ENCODE measurements at places on chromosomes 5 and 9.
A peak's percentile ranks its signal among the peaks of the same experiment; 100 is the strongest.

- DNase-seq: no peak
Observed at GRCh38 chr9:133471551-133472276, 7.2 kb downstream of the SLC2A6 start.

- DNase-seq: no peak
Observed at GRCh38 chr5:56088967-56089829, 94.4 kb upstream of the IL6ST start.

- no peak for DNase-seq
Observed at GRCh38 chr9:105701145-105701544, 6.8 kb downstream of the TMEM38B start.

- no peak for DNase-seq
Observed at GRCh38 chr5:154196955-154197652, 6.6 kb downstream of the GALNT10 start.

DNA sequence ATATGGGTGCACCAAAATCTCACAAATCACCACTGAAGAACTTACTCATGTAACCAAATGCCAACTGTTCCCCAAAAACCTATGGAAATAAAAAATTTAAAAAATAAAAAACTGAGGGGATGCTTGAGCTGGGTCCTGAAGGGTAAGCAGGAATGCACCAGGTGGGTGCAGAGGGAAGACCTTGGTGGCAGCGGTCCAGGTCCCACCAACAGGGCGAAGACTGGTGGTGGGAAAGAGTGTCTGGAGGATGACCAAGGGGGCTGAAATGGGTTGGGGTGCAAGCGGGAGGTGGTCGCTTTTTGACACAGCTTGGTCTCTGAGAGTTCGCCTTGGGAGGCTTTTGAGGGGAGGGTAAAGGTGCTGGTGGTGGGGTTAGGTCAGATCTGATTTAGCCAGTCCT, 3.3 kb upstream of the DAB2IP start:
- no peak for DNase-seq

DNA sequence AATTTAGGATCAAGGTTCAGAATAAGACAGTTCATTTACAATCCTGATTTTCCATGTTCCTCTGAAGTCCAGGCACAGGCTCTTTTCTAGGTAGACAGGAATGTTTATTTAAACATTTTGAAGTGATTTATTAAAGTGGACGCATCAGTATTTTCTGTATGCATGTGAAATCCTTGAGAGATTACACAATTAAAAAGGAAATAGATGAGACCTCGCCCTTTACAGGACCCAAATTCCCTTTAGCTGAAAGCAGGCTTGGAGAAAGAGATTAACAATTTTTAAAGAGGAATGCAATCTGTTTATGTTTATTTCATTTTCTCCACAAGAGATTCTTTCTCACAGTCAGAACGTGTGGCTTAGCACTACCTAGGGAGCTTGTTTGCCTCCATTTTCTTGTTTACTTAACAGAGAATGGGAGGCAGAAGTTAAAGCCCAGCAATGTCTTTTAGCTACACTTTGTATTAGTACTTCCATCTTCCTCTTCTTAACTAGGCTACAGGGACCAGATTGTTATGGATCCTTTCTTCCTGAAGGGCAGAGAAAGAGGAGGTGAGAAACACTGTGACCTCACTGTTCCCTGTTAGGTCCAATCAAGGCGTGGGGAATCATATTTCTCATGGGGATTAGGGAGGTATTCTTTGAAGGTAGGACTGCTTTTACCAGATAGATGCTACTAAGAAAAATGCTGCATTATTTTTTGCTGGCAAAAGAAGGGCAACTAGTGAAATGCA, 416.0 kb downstream of the SH3GL2 start:
- DNase-seq: no peak

GRCh38 chr5:32455311-32455710, 10.8 kb upstream of the ZFR start:
- DNase-seq: no peak

DNA sequence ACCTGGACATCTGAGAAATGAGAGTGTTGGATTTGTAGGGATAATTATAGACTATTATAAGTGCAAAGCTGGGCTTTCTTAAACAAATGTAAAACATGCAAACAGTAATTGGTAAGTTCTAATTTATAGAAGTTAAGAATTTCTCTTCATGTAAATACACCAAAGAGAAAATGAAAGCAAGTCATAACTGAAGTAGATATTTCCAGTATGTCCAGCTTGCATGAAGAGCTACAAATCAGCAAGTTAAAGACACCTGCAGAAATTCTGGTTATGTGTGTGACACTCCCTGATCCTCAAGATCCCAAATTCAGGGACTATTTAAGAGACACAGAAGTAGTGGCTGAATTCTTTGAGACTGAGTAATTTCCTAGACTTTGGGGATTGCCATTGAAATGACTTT, 308.9 kb downstream of the TLE4 start:
- DNase-seq: no peak

GRCh38 chr5:33867241-33867640, 24.5 kb downstream of the ADAMTS12 start:
- no peak for DNase-seq

GRCh38 chr5:74442466-74442865, 198.1 kb downstream of the ENC1 start:
- DNase-seq: no peak

DNA sequence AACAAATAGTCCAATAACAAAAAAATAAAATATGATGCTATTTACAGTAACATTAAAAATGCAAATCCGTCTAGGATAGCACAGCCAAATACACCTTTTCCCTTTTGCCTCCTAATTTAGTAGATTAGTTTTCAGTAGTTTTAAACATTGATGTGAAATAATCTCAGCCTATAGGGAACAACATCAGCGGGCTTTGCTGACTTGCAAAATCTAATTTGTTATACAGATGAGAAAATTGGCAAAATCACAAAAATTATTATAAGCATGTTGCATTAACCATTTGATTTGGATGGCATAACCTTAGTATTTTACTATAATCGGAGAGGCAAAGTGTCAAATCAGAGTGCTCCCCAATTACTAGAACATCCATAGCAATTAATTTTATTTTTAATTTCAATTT, 563.5 kb downstream of the CDH18 start:
- DNase-seq: no peak

DNA sequence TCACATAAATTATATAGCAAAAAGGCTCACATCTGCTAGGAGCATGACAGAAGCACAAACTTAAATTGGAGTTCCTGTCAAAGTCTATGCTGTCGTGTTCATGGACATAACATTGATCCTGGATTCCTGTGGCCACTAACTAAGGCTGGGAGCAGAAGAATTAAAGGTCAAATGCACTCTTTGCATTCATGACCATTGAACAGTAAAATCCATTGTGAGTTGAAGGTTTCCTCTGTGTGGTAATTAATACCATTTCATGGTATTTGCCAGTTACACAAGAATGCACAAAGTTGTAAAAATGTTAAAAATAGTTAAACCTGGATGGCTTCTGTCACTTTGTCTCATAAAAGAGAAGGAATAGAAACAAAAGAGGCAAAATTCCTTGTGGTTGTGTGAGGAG, 242.6 kb downstream of the NPR3 start:
- DNase-seq: no peak

- DNase-seq: no peak
Observed at GRCh38 chr5:52725808-52726207, 61.9 kb upstream of the ITGA1 start.

DNA sequence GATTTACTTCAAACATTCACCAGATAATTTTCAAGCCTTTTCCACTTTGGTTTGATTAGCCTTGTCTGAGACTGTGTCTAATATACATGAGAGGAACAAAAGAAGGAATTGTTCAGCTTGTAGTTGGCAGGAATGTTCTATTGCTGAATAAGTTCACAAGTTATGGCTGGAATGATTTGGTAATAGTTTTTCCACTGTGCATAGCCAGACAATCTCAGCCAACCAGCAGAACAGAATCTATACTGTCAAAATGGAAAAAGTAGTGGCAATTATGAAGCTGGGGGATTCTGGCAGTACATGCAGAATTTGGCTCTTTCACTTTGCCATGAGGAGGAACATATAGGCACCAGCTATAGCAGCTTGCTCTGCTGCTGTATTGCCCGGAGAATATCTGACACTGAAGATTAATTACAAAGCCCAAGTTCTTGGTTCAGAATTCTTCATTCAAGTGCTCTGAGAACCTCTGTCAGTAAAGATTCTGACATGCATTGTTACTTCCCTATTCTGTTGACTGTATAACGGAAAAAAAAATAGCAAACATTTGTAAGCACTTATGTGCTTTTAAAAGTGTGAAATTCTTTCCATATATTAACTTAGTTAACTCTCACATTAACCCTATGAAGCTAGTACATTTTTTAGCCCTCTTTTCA, 150.6 kb downstream of the PRR16 start:
- DNase-seq: no peak

DNA sequence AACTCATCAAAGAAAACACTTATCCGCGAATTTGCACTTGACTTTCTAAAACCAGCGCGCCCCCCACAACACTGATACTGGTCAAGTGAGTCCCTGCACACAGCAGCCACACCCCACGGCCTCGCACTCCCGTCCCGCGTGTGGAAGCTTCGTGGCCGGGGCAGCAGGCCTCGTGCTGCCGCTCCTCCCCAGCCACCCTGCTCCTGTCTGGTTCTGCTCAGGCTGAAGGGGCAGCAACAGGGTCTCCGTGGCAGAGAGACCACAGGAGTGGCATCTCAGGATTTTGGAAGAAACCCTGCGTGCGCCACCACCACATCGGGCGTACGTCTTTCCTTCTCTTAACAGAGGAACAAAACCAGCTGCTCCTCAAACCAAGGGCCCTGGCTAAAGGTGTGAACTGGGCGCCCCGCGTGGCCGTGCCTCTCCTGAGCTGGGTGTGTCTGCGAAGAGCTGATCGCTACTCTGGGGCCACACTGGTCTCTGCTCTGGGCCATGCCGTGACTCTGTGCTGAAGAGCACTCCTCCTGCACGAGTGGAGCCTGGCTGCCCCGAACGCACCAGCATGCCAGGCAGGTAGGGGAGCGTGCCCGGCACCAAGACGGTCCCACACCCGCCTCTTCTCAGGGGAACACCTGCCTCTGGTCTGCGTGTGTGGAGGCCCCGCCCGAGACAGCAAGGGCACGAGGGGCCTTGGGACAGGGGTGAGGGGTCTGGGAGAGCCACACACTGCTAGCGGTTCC, 17.4 kb upstream of the LHX3 start:
- DNase-seq: no peak

DNA sequence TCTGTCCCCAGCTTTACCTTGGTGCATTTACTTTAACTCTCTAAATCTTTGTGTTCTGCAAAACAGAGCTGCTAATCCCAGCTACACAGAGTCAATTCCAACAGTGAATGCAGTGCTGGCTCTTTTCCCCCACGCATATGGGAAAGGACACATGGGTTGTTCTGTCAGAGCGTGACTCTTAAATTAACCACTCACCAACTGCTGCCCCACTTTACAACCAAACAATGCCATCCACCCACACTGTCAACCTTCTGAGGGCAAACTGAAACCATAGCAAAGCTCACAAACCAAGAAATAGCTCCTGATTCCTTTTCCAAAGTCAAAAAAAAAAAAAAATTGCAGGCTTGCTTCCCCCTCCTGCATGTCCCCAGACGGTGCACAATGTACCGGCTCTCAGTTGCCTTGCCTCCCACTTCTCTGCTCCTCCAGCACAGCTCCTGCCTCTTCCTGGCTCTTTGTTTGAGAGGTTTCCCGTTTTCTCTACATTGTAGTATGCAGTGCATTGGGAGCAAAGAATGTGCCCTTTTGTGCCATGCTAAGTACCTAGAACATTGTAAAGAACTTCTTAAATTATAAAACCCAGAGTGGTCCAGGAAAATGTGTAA, 151.5 kb upstream of the DAPK1 start:
- no peak for DNase-seq

- no peak for DNase-seq
Observed at GRCh38 chr5:8333977-8334376, 465.0 kb downstream of the MTRR start.

GRCh38 chr9:6733831-6734230, 23.9 kb upstream of the KDM4C start:
- no peak for DNase-seq

DNA sequence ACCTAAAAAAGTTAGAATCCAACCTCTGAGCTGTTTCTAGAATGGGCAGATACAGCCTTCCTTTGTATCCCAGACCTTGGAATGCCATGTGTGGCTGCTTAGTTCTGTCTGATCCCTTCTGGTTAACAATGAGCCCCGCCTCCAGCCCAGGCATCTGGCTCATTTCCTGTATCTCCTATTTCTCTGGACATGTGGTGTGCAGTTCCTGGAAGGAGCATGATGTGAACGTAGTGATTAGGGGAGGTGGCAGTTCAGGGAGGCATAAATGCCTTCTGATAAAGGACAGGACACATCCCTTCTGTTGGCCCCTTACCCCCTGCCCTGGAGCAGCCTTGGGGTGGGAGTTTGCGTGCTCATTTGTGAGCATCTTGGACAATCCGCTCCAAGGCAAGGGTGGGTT, 243.0 kb downstream of the ZSWIM6 start:
- DNase-seq: no peak

- no peak for DNase-seq
Observed at GRCh38 chr5:149546974-149547373, 4.3 kb downstream of the CSNK1A1 start.

GRCh38 chr9:96161819-96162218, 140.2 kb downstream of the HSD17B3 start:
- no peak for DNase-seq

GRCh38 chr5:177592905-177593304, 902 bp downstream of the TMED9 start:
- no peak for DNase-seq

DNA sequence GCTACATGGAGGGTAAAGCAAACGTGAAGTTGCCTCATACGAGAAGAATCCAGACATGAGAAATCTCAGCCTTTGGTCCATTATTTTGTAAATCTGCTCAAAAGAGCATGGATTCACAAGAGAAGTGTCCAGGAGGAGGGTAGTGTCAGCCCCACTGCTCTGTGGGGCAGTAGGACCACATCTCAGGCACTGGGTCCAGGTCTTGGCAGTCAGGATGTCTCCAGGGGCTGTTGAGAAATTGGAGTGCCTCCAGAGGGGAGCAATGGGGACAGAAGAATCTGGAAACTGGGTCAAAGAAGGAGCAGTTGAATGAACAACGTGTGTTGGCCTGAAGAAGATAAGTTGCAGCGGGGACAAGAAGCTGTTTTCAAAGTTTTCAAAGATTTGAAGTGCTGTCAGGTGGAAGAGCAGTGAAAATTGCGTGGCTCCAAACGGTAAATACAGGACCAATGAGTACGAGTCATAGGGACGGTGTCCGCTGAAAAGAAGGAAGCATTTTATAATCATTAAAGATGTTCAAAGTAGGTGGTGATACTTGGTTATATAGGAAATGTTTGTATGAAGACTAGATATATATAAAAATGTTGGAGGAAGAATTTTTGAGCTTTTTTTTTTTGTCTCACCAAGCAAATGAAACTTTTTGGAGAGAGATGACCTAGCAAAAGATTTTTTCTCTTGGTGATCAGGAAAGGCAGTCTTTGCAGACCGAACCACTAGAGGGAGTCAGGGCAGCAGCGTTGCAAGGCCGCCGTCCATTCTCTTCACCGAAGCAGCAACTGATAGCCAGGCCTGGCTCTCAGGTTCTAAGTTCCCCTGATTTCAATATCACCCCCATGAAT, 57.1 kb upstream of the ZBED3 start:
- peak; percentile 7 for DNase-seq

DNA sequence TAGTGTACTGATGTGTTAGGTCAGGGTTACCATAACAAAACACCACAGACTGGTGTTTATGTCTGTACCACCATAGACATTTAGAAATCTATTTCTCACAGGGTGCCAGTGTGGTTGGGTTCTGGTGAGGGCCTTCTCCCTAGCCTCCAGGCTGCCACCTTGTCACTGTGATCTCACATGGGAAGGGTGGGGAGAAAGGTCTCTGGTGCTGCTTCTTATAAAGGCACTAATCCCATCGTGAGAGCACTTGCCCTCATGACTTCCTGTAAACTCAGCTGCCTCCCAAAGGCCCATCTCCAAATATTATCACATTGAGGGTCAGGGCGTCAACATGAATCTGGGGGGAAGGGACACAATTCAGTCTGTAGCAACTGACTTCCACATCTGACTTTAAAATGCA, 49.8 kb downstream of the PIK3R1 start:
- DNase-seq: no peak

Data from activated T-helper 1 cell treated with Interleukin-2 at 50 U/mL for 16 hours (primary cell).